ENCODE measurements at places on chromosomes 1 and 21.

GRCh38 chr1:248857201-248857600, 1.7 kb downstream of the ZNF692 start:
- no peak for DNase-seq

- no peak for DNase-seq
These were observed 2023.3 kb downstream of the NCAM2 start for GRCh38 chr21:23021481-23021880.

- DNase-seq, result no peak
These were observed 235.3 kb upstream of the ESRRG start for GRCh38 chr1:216958569-216958968.

DNA sequence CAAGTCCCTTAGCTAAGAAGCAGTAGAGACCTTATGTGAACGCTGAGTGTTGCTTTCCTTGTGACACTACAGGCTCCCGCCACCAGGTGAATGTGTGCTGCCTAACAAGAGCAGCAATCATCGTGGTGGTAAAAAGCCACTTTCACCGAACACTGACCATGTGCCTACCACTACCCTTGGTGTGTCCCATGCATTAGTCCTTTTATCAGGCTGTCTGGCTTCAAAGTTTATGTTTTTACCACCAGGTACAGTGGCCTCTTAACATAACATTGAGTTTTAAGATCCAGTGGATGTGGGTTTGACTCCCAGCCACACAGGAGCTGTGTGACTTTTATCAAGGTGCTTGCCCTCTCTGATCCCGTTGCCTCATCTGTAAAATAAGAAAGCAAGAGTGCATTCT, 1.7 kb downstream of the C1QB start:
- no peak for DNase-seq

- no peak for DNase-seq
These were observed 16.8 kb downstream of the E2F2 start for GRCh38 chr1:23514111-23514679.

GRCh38 chr1:97902067-97902466, 18.8 kb downstream of the DPYD start:
- no peak for DNase-seq

DNA sequence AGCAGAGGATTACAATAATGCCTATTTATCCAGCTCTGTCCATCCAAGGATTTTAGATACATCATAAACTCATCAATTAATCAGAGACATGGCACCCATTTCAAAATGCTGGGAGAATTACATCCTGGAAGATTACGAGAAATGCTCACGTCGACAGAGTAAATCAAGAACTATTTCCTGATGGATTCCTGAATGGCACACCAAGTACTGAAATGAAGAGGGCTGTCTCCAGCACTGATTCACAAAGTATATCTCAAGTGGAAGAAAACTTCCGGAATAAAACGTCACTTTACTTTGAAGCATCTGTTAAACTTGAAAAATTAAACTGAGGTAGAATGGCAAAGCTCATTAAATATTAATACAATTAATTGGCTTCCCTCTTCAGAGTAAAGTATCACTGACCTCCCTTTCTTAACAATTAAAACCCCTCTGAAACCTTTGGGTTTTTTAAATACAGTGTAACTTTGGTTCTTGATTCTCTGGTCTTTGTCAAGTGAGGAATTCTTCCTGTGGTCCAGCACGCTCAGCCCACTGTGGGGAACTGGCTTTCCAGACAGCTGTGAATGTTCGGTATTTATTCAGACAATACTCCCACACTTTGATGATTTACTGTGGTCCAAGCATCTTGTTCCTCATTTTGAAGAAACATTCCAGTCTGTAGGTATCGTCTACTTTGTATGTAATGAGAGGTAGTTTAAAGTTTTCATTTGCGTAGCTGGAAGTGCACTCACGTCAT, 288.0 kb downstream of the NFIA start:
- DNase-seq, result no peak

DNA sequence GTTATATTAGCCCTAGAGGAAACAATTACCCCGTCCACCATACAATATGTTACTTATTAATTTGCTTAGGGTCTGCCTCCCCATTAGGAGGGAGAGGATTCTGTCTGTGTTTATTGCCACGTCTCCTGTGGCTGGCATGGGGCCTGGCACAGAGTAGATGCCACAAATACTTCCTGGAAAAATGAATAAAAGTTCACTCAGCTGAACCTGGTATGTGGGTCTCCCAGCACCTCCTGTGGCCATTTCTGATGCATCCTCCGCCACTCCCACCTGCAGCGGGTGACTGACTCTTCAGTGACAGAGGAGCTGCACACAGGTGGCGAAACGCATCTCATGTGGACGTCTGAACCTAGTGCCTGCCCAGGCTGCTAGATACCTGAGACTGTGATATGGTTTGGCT, 112.7 kb downstream of the CLIC6 start:
- no peak for DNase-seq

DNA sequence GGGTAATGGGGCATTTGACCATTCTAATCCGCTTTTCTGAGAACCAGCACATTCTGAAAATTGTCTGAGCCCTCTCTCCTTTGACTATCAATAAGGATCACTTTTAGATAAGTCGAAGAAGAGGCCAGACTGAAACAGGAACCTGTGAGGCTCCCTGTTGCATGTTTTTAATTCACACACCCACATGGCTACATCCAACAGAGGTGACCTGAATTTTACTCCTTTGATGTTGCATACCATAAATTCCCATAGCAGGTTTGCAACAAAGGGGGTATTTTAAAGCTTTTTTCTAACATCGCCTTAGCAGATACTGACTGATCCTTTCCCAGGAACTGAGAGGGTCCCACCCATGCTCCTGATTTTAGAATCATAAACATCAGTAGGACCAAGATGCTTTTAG, 450.8 kb downstream of the USP25 start:
- DNase-seq, result no peak

- no peak for DNase-seq
These were observed 320.1 kb downstream of the TPR start for GRCh38 chr1:186054932-186055331.

DNA sequence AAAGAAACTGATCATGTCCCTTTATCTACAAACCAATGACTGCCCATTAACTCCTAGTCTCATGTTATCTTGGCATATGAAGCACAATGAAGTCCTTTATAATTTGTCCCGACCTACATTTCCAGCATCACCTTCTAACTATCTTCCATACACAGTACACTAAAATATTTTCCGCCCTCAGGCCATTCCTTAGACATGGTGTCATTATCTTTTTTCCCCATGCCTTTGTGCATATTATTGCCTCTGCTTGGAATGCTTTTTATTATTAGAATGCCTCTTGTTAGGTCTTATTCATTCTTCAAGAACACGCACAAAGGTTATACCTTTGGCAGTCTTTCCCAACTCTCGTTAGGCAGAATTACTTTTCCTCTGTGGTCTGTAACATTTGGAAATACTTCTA, 39.6 kb downstream of the ATG4C start:
- no peak for DNase-seq

- DNase-seq, result no peak
These were observed 61.6 kb upstream of the DEPDC1 start for GRCh38 chr1:68558321-68559026.

DNA sequence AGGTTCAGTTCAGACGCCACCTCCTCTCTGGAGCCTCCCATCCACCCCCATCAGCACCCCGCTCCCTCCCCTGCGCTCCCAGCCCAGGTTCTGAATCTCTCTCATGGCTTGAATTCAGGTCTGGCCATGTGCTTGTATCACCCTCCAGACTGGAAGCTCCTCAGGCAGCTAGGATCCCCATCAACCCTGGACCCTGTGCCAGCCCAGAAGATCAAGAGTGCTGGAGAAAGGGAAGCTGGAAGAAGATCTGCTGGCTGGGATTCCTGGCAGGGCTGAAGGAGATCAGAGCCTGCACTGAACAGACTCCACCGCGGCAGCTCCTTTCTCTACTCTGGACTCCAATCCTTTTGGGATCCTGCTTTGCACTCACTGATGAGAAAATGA, 11.7 kb upstream of the TINAGL1 start:
- DNase-seq, result no peak

DNA sequence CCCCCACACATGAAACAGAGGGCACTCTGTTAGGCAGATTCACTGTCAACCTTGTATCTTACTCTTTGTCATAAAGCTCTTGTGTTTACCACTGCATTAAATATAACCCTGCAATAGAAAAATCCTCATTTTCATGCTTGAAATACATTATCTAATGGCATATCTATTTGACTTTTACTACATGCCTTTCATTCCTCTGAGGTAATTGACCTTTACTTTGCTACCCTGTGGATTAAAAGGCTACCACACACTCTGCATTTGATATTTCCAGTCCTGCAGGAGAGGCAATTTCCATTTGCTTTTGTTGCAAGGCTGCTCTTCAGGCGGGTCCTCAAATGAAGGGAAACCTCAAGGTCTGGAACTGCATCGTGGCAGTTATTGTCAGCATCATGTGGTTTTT, 238.0 kb downstream of the NTNG1 start:
- DNase-seq, result no peak

GRCh38 chr1:43844114-43844513, 89.5 kb upstream of the ARTN start:
- no peak for DNase-seq

GRCh38 chr21:43188181-43188580, 19.4 kb downstream of the CRYAA start:
- no peak for DNase-seq

DNA sequence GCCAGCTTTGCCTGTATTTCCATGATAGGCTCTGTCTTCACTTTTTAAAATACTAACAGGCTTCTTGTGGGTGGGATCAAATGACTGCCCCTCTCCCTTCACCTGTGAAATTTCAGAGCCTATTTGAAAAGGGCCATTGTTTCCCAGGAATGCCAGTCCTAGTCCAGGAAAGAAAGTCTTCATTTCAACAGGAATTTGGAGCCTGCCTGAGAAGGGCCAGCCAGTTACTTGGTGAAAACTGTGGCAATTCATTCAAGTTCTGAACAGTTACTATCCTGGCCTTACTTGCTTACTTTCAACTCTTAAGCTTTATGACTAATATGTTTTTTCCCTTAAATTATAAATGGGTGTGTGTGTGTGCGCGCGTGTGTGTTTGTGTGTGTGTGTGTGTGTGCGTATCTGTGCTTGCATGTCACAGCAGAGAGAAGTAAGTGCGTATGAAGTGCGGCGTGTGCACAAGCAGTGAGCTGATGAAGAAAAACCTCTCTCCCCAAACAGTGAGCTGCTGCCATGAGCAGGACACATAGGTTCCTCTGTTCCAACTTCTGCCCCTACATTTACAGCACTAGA, 67.5 kb upstream of the RNPC3 start:
- DNase-seq, result no peak

- DNase-seq, result no peak
These were observed 63.3 kb upstream of the WDR26 start for GRCh38 chr1:224497714-224498573.

GRCh38 chr1:167663002-167663772, 33.2 kb downstream of the RCSD1 start:
- no peak for DNase-seq

- DNase-seq, result no peak
These were observed 58.0 kb downstream of the RBM11 start for GRCh38 chr21:14273736-14274538.

DNA sequence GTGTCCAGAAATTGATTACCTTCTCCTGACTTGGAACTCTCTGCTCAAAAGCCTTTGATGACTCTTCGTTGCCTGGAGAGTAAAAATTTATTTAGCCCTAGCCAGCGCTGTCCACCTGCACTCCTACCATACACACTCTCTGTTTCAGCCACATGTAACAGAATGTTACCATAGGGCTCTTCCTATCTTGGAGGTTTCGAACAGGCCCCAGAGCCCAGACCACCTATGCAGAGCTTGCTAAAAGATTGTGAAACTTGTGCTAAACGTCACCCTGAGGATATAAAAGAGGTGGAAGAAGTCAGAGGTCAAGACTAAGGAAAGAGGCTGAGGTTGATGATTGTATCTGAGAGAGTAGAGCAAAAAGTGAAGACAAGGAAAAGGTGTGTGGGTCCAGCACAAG, 237.0 kb upstream of the HOOK1 start:
- DNase-seq, result no peak

DNA sequence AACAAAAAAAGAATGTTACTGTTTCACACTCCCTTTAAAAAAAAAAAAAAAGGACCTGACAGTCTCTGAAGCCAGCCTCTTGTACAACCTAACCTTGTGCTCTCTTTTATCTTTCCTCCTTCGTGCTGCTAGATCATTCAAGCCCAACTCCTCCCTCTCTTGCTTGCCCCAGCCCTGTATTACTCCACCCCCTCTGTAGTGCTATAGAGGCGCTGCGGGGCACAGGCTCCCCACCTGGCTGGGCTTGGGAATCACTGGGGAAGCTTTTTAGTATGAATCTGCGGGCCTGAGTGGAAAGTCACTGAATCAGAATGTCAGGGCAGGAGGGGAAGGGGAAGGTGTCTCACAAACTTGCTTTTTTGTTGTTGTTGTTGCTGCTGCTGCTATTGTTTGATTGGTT, 383.7 kb upstream of the CAMK1G start:
- DNase-seq, result no peak

DNA sequence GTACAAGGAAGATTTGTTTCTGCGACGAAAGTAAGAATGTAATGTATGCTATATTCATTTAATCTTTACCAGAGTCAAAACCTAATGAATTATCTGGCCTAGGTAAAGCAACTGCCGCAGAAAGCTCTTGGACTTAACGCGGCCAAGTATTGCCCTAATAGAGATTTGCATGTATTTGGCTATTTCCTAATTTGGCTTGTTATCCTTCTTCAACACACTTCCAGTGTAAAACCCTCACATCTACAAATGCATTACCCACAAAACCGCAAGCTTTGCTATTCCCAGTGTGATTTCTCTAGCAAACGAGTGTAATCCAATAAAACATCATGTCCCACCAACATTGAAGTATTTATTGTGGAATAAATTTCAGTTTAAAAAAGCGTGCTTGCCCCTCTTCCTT, 123.8 kb upstream of the LMO4 start:
- DNase-seq, result no peak

GRCh38 chr21:41833497-41834115, 45.5 kb downstream of the PRDM15 start:
- no peak for DNase-seq

DNA sequence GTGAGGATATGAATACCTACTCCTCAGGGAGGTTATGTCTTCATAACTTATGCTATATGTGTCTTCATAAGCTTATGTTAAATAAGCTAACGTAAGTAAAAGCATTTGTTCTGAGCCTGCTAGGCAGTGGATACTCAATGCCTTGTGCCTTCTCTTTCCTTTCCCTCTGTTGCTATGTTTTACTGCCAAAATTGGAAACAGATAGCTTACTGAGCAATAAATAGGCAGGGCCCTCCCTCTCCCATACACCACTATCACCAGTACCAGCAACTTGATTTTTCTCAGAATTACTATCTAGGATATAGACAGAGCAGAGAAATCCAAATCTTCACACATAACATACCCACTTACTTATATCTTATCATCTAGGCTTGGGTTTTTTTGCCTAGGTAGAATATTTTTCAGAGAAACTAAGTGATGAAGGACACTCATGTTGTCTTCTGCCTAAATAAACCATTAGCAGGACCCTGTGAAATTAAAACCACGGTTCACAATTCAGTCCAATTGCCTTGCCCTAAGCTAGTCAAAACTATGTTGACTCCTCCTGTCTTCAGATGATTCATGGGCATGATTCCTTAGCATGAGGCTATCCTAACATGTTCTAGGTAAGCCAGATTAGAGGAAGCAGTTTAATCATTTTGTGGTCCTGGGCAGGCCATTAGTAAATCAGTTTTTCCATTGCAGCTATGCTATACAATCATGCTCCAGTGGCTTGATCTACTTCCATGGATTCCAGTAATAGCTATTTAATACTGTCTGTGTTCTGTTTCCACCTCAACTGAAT, 15.9 kb upstream of the LRRC8C start:
- no peak for DNase-seq
